ENCODE measurements at places on chromosomes 3 and 15.

DNA sequence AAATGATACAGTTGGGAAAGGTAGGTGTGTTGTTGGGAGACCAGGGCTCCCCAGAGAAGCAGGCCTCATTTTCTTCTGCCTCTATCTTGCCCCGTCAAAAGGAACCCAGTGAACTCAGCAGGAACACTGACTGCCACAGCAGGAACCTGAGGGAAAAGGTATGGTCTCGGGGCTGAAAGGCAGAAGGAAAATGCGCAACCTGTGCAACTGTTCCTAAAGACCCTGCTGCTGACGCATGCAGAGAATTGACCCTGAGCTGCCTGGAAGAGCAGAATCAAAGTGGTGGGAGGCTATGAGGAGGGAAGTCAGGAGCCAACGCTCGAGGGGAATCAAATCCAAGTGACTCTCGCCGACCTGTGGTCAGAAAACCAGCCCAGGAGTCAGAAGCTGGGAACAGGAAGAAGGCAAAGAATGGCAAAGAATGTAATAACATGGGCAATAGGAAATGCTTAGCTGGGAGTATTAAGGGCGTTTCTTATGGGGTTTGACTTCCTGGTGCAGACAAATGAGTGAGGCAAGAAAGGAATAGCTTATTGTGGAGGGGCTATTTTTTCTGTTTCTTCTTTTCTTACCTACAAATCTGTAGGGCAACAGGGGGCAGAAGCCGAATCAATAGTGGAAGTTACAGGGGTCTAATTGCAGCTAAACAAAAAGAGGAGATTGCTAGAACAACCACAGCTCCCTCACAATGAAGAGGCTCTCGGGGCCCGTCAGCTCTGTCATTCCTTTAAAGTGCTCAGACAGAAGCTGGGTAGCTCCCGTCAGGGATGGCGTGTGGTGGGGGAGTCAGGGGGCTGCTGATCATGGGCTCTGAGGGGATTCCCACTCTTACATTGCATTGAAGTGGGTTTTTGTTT is 65.4 kb upstream of the DLG1 start:
- no peak for DNase-seq

GRCh38 chr3:45534632-45535031 is 59.9 kb upstream of the LIMD1 start:
- no peak for DNase-seq

GRCh38 chr15:45425135-45425534 is 46.8 kb upstream of the GATM start:
- peak; percentile 24 for DNase-seq

DNA sequence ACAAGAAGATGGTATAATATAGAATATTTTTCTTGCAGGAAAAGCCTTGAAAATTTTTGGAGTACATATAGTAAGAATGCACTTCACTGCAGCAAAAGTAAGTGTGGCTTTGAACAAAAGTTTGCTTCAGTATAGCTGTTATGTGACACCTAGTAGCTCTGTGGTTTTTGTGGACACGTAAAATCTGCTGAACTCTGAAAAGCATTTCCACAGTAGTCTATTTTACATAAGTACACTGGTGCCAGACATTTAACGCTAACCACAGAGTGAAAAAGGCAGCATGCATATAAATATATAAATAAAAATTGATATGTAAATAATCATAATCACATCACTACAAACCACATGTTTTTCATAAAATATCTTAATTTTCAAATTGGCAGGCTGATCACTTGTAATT is 39.8 kb downstream of the CGGBP1 start:
- DNase-seq: no peak

DNA sequence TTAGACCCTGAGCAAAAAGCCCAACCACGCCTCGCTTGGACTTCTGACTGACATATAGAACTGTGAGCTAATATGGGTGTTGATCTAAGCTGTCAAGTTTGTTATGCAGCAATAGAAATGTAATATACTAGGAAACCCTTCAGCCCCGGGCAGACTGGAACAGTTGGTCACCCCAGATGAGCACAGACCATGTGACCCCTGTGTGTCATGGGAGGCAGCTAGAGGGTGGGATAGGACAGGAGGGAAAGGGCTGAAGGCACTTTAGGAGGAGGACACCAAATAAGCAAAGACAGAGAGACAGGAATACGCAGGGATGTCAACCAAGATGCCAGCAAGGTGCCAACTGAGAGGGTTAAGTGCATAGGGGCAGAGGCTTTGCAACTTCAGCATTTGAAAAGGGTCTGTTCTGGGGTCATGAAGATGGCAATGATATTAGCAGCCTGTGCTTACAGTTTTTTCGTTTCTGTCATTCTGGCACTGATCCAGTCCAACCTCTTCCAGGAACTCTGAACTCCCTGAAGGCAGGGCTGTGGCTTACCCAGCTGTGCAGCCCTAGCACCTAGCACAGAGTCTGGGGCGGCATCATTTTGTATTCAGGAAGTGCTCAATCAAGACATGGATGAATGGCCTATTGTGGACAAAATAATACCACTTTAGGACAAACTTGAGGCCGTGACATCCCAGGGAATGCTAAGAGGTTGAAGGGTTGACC is 51.4 kb downstream of the HES1 start:
- DNase-seq: no peak

DNA sequence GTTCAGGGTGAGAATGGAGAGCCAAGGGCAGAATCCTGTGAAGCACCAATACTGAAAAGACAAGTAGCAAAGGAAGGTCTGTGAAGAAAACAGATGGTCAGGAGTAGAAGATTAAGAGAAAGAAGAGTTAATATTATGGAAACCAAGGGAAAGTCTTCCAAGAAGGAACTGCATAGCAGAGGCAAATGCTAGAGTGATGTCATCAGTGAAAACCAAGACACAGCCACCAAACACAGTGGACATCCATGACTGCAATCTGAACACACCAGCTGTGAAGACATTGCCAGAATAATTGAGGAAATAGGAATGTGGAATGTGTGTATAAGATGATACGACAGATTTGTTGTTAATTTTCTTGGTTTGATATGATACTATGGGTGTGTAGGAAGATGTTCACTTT is 26.8 kb upstream of the ZBTB38 start:
- DNase-seq: no peak

DNA sequence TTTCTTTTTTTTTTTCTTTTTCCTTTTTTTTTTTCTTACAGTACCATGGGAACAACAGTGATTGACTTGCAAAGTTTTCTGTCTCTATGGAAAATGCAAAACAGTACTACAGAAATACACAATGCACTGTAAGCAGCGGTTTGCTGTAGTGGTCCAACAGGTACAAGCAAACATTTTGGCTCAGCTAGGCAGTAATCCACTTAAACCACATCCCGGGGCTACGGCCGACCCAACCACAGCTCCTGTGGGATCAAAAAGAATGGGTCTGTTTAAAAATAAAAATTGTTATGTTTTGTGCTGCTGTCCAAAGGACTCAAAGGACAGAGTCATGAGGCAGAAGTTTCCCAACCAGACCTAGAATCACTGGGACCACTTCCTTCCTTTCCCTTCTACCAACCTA is 667.1 kb upstream of the ADAMTS9 start:
- no peak for DNase-seq

Data from ACHN (cell line).